ENCODE measurements at places on chromosomes 3 and 15. TPM values are rescaled to one million over a fixed set of nuclear protein-coding genes. Genes with fewer than 3 reads are reported as not detected.
A peak's percentile ranks its signal among the peaks of the same experiment; 100 is the strongest.

DNA sequence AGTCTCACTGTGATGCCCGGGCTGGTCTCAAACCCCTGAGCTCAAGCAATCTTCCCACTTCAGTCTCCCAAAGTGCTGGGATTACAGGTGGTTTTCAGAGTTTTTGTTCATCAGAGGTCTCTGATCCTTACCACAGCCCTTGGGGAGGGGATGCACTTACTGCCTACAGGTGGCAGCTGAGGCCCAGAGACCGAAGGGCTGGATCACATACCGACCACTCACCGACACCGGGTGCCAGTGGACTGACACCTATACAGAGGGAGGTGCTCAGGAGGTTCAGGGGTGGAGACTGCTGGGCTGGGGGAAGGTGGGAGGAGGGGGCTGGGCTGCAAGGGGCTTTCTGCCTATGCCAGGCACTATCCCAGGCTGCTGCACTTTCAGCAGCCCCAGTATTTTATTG, 19.5 kb downstream of the DUSP7 start:
- DNase-seq = peak; percentile 48

MYO9A gene
- 19.6 TPM for total RNA-seq

DNA sequence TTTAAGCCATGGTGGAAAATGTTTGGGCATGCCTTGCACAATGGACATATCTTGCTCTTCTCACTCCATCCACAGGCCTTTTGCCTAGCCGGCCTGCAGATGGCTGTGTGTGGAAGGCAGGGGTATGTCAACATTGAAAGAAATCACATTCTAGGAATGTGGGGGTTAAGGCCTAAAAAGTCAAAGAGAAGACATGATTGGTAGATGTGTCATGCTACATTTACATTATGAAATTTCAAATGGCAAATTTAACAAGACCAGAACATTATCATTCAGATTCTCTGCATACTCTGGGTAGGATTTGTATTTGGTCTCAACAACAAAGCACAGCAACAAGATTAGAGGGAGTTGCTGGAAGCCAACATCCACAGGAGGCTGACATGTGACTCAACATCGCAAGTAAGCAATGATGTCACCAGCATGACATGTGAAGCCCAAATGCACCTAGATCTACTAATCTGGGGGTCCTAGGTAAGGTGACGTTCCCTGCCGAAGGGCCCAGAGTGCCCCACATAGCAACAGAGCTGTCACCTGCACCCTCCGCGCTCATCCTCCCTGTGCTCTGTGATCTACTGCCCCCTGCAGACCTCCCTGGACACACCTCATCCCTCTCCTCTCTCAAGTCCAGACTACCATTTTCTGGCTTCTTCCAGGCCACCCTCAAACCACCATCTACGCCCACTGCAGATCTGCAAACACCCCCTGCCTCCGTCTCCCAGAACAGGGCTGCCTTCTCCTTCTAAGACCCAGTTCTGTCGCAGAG, 39.4 kb downstream of the CLDN18 start:
- peak; percentile 19 for DNase-seq

CYP19A1 gene
- total RNA-seq = not detected

GRCh38 chr3:127299276-127299675, 11.4 kb upstream of the PRR20G start:
- DNase-seq = no peak

MYLK gene
- 28.4 TPM for total RNA-seq

GRCh38 chr3:59482684-59483083, 432.9 kb upstream of the CFAP20DC start:
- DNase-seq = no peak

GRCh38 chr3:18499301-18499700, 74.2 kb upstream of the SATB1 start:
- DNase-seq = no peak

Measured in neural progenitor cell (in vitro differentiated cells).